RWPE1 (cell line): ENCODE measurements at places on chromosomes 7 and 10.

DNA sequence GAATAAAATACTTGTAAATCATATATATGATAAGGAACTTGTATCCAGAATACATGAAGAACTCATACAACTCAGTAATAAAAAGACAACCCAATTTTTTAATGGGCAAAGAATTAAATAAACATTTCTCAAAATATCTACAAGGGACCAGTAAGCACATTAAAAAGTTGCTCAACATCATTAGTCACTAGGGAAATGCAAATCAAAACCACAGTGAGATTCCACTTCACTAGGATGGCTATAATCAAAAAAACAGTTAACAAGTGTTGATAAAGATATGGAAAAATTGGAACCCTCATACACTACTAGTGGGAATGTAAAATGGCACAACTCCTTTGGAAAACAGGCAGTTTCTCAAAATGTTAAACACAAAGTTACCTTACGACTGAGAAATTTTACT is 40.3 kb upstream of the YAE1 start:
- DNase-seq: no peak

DNA sequence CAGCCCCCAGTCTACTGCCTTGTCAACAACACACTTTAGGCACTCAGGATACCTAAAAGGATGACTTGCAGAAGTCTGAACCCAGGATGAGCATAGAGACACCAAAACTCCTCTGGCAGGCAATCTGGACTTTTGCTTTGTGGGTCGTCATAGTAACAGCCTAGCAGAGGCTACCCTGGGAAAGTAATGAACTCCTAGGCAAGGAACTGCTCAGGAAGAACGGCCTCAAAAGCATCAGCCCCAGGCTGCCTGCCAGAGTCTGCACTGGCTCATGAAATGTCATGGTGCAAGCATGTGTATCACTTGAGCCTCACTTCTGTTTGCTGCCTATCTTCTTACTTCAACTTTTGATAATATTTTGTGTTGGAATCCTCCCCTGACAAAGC is 715.1 kb downstream of the GRID1 start:
- no peak for DNase-seq

DNA sequence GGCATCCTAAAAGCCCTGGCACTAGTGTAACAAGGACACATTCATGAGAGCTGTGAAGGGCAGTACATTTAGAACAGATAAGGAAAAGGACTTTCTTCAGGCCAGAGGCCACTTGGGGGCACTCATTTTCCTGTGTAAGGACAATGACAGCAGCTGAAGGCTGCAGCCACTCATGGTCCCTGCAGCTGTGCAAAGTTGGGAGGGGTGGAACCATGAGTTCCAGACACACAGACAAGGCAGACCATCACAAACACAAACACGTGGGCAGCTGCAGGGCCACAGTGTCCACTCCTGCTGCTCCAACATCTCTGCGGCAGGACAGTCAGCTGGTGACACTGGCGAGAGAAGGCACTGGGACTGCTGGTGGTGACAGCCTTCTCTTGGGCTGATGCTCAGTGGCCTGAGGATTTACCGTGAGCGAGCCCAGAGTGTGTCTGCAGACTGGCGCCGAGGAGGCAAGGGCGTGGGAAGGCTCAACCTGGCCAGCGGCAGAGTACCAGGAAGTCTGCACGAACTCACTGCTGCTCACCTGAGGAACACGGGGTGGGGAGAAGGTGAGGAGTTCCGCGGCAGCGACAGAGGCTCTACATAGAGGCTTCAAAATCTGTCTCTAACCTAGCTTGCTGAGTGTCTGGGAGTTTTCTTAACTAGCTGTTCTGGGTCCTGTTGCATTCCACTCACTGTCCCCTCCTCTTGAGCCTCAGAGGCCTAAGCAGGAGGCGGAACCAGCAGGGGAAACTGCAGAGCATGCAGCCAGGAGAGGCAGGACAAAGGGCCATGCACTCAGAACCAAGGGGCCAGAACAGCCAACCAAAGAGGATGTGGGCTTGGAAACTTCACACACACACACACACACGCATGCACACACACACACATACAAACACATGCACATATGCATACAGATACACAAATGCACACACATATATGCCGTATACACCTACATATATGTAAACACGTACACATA is 76.5 kb upstream of the DDC start:
- no peak for DNase-seq

DNA sequence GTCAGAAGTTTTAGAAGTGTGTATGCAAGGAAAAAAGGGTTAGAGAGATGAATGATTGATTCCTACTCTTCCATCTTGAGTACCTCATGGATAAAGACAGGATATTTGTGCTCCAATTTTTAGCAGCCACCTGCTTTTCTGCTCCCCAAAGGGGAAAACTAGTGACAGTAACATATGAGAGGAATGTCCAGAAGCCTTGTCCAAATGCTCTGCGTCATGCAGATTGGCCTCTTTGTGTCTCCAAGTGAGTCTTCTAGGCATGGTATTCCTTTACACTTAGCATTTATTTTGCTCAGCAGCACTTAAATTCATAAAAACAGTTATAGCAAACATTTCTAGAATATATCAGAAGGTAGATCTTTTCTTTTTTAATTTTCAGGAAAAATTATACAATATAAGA is 306.8 kb downstream of the CNTNAP2 start:
- DNase-seq: no peak

DNA sequence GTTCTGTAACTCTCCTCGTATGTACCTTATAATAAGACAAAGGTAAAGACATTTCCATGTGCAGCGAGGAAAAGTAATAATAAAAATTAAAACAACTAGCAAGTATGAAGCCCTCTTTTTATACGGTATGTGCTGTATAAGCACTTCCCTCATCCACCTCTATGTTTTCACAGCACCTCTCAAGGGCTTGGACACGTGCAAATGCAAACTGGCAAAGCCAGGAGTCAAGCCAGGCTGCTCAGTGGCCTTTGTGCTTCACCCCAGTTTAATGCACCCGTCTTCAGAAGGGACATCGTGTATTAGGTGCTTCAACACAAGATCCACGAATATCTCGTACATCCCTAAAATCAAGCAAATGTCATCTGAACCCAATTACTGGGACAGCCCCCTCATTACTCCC is 1.3 kb upstream of the DGKI start:
- no peak for DNase-seq

DNA sequence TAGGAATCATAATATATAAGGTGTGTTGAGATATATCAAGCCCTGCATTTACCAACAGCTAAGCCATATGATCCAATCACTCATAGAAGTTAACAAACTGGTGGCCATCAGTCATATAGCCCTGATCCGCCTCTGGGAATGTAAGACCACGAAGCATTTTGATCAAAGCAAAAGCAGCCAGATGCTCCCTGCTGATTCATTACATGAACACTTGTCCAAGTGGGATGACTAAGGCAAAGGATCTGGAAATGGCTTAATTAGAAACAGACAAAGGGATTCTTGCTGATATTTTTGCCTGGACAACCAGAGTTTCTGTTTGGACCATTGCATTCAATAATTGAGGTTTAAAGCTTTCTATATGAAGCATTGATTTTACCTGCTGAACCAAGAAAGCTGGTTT is 535.5 kb downstream of the GPAM start:
- DNase-seq: no peak

DNA sequence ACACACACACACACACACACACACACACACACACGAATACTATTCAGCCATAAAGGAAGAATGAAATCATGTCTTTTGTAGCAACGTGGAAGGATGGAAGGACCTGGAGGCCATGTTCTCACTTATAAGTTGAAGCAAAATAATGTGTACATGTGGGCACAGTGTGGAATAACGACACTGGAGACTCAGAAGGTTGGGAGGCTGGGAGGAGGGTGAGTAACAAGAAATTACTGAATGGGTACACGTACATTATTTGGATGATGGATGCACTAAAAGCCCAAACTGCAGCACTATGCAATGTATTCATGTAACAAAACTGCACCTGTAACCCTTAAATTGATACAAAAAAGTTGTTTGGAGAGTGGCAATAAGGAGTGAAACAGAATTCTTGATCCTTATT is 32.1 kb downstream of the KMT2C start:
- no peak for DNase-seq

- DNase-seq: peak; percentile 32
Observed at GRCh38 chr7:121020249-121020988, 31.9 kb downstream of the CPED1 start.

DNA sequence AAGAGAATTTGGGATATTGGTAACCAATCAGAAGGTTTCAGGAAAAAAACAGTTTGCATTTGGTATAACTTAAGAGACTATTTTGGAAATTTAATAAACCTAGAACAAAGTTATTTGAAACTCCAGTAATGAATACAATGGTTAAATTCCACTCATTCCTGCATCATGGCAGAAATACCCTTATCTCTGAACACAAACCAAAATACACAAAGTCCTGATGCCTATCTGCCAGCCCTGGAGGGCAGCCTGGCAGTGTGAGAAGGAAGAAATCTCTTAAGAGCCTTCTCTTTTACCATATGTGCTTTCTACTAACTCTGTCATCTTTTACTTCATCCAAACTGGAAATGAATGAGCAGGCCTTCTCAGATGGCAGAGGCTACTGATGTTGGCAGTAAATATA is 147.1 kb upstream of the LYZL1 start:
- no peak for DNase-seq

GRCh38 chr10:86207226-86207625 is 159.4 kb downstream of the GRID1 start:
- no peak for DNase-seq

DNA sequence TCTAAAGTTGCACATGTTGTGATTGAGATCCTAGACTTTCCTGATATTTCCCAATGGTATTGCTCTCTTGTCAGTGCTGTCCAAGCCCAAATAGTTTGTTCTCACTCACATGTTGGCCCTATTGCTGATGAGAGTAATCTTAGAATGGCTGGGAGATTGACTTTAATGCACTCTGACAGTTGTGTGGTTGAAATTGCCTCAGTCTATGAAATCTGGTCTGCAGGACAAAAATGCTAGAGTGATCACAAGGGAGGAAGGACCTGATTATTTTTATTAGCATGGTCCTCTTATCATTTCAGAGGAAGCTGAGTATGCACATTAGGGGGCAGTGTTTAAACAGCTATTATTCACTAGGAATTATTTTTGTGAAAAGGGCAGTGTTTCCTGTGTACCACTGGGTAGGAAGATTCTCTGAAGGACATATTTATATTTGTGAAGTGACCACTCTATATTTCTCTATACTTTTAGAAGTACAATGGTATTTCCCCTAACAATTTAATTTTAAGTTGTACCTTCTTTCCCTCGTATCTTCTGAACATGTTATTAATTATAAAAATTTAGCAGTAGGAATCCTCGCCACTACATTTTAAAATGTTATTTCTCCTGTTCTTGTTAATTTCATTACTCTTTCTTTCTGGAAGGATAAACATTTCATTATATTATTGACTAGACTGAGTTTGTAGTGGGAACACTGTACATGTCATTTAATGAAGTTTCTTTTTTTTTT is 64.4 kb downstream of the SUGCT start:
- DNase-seq: no peak

DNA sequence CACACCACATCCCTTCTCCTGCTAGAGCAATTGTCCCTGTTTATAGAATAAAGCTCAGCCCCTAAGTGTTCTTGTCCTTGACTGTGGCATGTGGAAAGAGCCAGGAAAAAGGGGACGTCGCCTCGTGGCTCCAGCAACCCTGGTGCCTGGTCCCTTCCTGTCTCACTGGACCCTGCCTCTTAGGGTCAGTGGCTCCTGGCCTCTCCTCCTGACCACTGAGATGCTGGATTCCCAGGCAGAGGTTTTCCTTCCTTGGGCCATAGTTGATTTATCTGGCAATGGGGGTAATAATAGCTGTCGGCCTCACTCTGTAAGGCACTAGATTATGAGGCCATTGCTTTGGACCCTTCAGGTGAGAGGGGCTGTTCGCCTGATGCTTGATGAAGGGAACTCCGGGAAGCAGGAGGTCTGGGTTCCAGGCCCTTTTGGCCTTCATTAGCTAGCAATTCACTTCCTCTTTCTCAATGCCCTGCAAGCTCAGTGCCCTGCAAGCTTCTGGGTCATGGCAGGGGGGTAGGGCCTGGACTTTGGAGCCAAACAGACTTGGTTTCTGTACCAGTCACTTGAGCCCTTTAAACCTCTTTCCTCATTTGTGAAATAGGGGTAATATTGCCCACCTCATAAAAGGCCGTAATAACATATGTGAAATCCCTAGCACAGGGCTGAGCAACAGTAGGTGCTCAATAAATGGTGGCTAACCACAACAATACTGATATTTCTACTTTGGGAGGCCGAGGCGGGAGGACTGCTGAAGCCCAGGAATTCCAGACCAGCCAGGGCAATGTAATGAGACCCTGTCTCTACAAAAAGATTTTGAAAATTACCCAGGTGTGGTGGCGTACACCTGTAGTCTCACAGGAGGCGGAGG is 1.1 kb downstream of the ASL start:
- no peak for DNase-seq

DNA sequence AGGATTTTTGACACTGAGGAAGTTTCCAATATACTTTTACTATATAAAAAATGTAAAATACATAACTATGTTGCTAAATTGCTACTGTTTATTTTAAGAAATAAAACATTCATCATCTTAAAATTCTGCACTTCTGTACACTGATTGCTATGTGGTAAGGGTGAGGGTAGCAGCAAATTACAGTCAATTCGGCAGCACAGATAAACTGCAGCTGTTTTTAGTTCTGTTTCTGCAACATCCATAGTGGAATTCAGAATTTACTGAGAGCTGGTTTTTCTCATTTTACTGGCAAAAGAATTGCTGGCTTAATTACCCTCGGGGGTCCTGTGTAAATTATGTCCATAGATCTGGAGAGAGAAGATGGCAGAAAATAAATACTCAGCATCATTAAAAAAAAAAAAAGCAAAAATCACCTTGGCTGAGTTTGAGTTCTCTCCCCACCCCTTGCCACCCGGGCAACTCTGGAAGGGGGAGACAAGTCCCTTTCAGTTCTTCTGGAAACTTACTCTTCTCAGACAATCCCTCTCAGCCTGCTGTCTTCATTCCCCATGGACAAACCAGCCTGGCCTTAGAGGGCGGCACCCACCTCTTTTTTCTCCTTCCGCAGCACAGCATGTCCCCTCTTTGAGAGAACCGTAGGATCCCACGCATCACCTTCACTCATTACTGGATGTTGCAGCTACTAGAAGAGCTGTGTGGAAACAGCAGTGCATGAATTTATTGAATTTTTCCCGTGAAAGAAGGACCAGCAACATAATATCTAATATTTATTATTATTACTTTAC is 501.1 kb upstream of the CELF2 start:
- no peak for DNase-seq

- DNase-seq: no peak
Observed at GRCh38 chr7:30849565-30849964, 62.1 kb upstream of the AQP1 start.

GRCh38 chr7:140230516-140230860 is 53.7 kb upstream of the KDM7A start:
- DNase-seq: no peak

GRCh38 chr10:100509241-100509840 is 10.3 kb downstream of the SEC31B start:
- DNase-seq: no peak
